ENCODE measurements at places on chromosomes 7 and 10. TPM values are rescaled to one million over a fixed set of nuclear protein-coding genes. Genes with fewer than 3 reads are reported as not detected.

DNA sequence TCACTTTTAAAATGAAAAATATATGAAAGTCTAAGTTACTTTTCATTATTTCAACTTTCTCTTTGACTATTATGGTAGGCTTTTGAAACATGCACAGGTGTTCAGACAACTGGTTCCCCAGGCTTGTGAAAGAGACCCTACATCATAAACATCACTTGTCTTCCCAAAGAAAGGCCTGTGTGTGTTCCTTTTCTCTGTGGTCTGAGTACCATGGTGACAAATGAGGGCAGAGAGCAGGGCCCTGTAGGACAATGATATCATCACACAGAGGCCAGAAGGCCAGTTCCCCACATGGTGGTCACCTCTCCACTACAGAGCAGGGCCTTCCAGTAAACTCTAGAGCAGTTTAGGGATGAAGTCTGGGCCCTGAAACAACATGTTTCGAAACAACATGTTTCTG lies 288.8 kb downstream of the USP6NL start:
- DNase-seq = no peak

- no peak for DNase-seq
These were observed 350.9 kb downstream of the ANKRD30A start for GRCh38 chr10:37476285-37476684.

DNA sequence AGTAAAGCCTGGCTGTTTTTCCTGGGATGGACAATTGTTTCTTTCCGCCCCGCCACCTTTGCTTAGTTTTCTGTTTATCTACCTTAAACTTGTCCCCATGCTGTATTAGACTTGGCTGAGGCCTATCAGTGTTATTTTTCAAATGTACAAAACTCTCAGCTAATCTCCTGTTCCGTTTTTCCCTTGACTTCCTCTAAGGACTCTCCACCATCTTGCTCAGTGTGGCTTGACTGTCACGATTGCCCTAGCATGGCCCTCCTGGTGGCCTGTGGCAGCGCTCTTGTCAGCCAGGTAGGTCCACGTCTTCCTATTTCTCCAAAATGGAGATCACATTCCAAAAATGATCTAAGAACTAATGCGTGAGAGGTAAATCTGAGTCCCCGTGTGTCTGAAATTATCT lies 36.7 kb downstream of the BAIAP2L1 start:
- DNase-seq = no peak

GRCh38 chr10:119237722-119238436 lies 30.5 kb downstream of the GRK5 start:
- no peak for DNase-seq

GRCh38 chr7:18530224-18531179 lies 35.0 kb downstream of the HDAC9 start:
- DNase-seq = no peak

DNA sequence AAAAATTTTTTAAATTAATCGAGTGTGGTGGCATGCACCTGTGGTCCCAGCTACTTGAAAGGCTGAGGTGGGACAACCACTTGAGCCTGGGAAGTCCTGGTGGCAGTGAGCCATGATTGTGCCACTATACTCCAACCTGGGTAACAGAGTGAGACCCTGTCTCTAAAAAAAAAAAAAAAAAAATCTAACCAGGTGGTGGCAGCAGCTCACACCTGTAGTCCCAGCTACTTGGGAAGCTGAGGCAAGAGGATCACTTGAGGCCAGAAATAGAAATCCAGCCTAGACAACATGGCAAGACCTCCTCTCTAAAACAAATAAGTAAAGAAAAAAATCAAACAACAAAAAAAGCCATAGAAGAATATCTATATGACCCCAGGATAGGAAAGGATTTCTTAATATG lies 3.6 kb upstream of the MYOF start:
- no peak for DNase-seq

GRCh38 chr10:49841615-49842332 lies 79.7 kb upstream of the OGDHL start:
- DNase-seq = no peak

Gene CYP26C1
- not detected for total RNA-seq

Gene CALML3
- not detected for total RNA-seq

Gene GLCCI1
- total RNA-seq = 30.1 TPM

Gene ANKRD22
- total RNA-seq = 1.7 TPM

Gene RNF133
- 1.0 TPM for total RNA-seq

Data from upper lobe of left lung (tissue), 6 donors.